Activated T-cell treated with anti-CD3 and anti-CD28 coated beads, Interleukin-2, amount 50 U/mL, for 48 hours (primary cell): ENCODE measurements at places on chromosomes 4 and X.

GRCh38 chrX:40199704-40200103, 101.9 kb upstream of the BCOR start:
- DNase-seq = no peak

- DNase-seq = no peak
Observed at GRCh38 chr4:21380861-21381260, 567.7 kb downstream of the KCNIP4 start.

DNA sequence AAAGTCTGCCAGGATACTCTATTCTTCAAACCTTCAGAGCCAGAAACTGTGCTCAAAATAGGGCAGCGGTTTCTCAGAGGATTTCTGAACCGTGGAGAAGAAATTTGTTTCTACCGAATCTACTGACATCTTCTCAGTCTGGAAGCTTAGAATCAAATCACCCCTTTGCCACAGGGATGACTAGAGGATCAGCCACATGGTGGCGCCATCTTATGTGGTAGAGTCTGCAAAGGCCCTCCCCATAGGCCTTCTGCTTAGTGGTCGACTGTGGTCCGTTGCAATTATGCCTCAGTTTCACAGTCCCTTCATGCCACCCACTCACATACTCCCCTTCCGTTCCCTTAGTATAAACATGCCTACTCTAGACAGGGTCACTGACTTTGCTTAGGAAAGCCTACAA, 680.7 kb upstream of the SPANXN1 start:
- no peak for DNase-seq

DNA sequence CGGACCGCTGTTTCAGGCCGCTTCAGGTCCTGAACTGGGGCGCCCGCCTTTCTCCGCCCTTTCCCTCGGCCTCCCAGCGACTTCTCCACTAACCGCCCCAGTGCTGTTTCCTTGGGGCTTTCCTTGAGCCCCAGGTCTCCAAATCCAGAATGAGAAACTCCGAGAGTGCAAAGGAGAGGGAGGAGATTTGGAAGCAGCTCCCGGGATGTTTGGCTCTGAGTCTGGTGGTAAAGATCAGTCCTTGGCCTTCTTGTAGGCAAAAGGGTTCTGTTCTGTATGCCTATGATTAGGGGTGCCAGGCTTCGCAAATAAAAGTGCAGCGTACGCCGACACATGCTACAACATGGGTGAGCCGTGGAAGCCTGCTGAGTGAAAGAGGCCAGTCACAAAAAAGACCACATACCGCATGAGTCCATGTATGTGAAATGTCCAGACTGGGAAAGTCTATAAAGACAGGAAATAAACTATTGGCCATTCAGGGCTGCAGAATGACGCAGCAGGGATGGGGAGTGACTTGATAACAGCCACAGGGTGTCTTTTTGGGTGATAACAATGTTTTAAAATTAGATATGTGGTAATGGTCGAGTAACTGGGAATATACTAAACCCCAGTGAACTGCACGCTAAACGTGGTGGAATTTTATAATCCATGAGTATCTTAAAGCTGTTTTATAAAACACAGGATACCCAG, 99.8 kb downstream of the TRAPPC11 start:
- DNase-seq = no peak

GRCh38 chrX:24145303-24146186, 4.0 kb upstream of the ZFX start:
- no peak for DNase-seq

DNA sequence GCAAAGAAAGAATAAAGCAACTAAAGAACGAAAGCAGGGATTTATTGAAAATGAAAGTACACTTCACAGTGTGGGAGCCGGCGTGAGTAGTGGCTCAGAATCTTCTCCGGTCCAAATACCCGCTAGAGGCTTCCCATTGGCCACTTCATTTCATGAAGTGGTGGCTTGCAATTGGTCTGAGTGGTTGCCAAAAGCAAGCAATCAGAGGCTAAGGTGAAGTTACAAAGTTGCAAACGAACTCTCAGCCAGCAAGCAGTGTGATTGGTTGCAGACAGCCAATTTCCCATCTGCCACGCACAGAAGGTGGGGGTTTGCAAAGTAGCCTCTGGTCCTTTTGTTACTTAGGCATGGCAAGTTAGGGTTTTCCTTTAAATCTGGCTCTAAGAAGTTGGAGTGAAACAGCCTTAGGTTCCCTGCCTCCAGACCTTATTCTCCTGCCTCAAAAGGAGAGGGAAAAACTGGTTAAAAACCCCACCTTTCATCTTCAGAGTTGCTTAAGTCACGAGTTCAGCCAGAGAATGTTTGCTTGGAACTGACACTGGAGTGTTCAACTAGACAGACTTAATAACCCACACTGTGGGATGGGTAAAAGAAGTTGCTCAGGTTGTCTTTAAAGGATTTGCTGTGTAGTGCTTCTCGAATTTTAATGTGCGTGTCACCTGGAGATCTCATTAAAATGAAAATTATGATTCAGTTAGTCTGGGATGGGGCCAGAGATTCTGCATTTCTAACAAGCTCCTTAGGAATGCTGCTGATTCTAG, 6.9 kb upstream of the CLOCK start:
- DNase-seq = no peak

GRCh38 chr4:25970226-25970675, 56.2 kb downstream of the SMIM20 start:
- no peak for DNase-seq

DNA sequence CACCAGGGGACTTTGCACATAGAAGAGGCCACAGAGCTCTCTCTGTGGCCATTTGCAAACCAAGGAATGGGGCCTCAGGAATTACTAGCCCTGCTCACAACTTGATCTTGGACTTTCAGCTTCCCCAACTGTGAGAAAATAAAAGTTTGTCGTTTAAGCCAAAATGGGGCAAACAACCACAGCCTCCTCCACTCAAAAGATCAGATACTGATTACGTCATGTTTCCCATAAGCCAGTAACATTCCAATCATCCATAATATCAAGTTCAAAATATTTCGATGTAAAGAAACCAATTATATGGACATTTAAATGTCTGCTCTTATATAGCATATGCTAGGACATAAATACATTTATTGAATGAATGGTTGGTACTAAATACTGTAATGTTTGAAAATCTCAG, 307.5 kb upstream of the HAND2 start:
- DNase-seq = no peak

- no peak for DNase-seq
Observed at GRCh38 chr4:186932196-186932595, 208.5 kb upstream of the FAT1 start.

GRCh38 chr4:102817021-102817605, 10.2 kb downstream of the UBE2D3 start:
- DNase-seq = no peak

DNA sequence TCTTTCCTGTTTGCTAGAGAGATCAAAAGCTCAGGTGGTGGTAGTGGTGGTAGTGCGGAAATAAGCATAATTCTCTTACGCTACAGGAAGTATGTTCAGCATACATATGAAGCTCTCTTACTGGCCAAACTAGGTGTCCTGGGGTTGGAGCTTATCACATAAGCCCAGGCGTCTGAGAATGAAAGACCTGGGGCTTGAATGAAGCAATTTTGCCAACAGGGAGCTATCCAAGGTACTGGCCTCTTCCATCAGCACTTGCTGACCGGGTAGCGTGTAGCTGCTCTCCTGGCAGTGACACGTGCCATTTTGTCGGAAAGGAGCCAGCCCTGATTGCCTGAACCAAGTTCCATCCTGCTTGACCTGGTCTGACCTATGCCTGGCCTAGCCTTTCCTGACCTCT, 65.9 kb upstream of the HPF1 start:
- no peak for DNase-seq

- no peak for DNase-seq
Observed at GRCh38 chrX:68794461-68794860, 34.4 kb upstream of the EFNB1 start.

DNA sequence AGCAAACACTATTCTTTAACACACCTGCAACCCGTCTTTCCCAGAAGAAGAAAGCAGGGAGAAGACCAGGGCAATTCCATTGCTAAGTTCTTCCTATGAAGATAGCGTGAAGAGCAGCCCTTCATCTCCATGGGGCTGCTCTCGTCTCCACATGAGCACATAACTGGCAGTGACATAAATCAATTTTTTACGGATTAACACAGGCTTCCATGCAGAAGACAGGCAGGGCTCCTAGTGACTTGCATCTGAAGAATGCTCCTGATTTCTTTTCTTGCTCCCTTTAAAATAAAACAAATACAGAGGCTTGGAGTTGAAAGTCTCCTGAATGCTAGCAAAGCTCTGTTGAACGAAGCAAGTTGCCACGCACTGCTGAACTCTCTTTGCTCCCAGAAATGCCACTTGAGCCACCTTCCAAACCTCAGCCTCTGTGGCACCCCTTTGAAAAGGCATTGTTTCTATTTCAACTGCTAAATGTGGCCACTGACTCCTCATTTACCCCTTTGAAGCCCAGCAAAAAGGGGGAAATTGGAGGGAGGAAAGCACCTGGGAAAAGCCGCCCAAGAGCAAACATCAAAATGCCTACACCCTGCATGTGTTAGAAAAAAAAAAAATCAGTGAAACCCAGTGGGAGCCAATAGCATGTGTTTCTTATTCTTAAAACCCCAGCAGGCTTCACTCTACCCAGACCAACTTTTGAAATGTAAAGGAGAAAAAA, 383.7 kb downstream of the IDS start:
- no peak for DNase-seq

- DNase-seq = no peak
Observed at GRCh38 chr4:8144359-8144758, 14.3 kb downstream of the ABLIM2 start.

GRCh38 chr4:74308215-74308614, at the start of gene EPGN:
TSS of gene EPGN (plus strand) at chr4:74308470. CDS start at chr4:74308534, 64 bp downstream.
- no peak for DNase-seq

DNA sequence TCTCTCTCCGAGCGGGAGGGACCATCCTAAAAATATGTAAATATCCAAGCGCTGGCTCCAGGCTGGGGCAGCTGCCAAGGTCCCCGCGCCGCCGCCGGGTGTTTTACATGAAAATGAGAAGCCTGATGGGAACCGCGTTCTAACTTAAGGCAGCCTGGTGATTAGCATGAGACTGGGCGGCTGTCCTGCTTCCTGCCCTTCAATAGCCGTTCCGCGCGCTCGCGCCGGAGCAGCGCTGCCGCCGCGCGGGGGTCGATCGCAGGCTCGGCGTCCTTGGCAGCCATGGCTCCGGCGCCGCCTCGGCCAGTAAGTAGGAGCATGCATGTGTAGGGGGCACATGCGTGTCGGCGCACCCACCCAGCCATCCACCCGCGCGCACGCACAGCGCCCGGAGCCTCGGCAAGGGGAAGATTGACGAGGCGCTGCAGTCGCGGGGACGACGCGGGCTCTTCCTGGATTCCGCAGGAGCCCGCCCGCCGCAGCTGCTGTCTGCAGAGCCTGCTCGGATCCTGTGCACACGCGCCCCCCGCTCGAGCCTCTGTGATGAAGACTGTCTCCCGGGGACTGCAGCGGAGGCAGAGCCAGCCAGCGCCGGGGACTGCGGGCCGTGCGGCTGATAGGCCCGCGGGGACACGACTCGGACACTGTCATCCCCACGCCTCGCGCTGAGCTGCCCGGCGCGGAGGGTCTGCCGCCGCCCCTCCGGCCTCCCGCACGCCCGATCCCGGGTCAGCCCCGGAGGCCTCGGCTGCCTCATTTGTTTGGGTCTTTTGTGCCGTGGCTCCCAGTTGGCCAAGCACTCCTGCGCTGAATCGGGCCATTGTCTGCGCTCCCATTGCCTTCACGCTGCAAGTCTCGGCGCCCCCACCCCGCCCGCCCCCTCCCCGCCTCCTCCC, 734 bp downstream of the STOX2 start:
- DNase-seq = peak; percentile 20
